ENCODE measurements at places on chromosomes 16 and 17.

- no peak for DNase-seq
Observed at GRCh38 chr17:71208111-71208704, 912.6 kb upstream of the SOX9 start.

- DNase-seq: no peak
Observed at GRCh38 chr17:29061036-29061435, 18.1 kb downstream of the PIPOX start.

DNA sequence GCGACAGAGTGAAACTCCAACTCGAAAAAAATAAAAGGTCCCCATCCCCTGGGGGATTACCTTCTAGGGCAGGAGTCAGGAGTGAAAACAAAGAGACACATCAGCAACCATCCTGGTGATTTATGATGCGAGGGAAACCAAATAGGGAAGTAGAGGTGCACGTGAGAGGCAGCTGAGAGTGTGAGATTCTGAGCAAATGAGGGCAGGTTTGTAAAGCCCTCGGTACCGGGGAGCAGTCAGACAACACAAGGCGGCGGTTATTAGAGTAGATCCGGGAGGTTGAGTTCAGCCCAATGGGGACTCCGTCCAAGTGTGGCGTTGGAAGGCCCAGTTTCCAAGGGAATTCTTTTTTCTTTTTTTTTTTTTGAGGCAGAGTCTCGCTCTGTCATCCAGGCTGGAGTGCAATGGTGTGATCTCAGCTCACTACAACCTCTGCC lies 7.4 kb upstream of the ARMC7 start:
- peak; percentile 38 for DNase-seq

DNA sequence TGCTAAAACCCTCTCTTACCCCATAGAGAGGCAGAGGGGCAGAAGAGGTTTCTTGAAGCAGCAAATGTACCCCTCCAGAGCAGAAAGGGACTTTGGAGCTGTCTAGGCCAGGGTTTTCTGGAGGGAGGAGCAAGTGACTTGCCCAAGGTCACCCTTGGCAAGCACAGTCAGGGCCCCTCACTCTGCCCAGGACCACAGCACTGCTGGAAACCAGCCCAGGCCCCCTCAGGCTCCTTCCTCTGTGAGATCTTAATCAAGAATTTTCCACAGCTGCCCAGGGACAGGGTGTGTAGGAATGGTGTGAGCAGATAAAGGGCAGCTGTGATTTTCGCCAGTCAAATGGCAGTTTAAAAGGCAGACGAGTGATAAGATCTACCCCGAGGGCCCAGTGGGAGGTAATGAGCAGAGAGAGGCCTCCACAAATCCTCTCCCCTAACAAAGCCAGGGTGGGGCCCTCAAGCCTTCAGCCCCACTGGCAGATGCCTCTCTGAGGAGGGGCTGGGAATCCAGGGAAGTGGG lies 3.9 kb upstream of the SLC12A3 start:
- DNase-seq: no peak

GRCh38 chr17:82788206-82789001 lies 36.5 kb downstream of the TBCD start:
- no peak for DNase-seq

DNA sequence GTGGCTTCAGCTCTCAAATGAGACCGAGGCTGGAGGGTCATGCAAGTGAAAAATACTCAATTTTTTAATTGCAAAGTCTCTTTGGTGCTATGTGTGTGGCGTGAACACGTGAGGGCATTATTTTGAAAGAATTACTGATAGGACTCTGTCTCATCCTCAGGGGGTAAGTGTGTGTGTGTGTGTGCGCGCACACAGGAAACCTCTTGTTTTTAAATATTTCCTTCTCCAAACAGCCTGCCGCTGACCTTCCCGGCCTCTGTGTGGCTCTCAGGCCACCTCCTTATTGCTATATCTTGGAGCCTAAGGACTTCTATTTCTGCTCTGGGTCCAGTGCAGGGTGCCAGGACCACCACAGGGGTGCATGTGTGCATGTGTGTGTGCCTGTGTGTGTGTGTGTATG lies 99.7 kb downstream of the CMIP start:
- DNase-seq: no peak

DNA sequence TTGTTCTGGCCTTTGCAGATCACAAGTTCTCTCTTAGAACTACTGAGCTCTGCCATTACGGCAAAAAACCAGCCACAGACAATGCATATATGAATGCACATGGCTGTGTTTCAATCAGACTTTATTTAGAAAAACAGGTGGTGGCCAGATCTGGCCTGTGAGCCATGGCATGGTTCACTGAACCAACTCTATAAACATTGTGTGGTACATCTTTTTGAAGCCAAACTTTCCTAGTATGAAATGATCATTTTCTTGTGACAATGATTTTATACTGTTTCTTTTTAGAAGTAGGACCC lies 65.9 kb upstream of the AMZ2 start:
- DNase-seq: no peak

DNA sequence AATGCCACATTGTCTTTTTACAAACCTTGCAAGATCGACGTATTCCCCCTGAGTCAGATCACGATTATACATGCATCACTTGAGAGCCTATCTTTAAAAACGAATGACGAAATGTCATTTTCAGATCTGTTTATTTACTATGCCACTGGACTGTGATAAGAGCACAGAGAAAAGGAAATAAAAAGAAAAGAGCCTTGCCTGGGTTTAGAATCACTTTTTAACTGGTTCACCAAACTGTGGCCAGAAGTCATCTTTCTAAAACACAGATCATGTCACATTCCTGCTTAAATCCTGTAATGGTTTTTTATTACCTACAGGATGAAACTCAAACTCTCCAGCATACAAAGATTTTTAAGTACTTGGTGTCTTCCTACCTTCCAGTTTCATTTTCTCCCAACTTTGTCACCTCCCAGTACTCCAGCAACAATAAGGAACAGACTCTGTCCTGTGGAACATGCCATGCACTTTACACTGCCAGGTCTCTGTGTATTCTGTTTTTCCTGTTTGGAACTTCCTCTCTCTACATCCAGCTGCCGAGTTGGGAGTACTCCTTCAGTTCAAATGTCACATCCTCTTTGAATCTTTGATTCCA lies 91.5 kb downstream of the SNX11 start:
- no peak for DNase-seq

DNA sequence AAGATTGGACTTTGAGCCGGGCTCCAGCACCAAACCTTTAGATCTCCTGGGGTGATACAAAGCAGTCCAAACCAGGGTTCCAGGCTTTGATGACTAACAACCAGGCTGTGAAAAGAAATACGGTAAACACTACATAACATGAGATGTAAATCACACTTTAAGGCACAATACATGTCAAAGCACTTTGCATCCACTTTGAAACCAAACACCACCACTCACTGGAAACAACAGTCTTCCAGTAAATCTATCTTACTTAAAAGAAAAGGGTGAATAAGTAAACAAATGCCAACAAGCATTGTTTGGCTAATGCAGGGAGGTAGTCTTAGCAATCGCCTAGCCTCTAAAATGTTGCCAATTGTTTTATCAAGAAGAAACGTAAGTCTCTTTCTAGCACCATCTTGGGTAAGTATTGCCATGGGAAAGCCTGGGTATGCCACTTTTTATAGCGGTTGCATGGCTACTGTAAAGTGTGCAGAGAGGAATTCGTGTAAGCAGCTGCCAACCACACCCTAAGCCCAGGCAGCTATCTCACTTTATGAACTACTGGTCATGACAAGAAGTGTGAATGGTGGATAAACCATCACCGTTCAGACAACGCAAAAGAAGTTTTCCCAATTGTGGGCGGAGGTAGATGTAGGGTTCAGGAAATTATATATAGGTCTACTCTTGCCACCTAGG lies 267.4 kb upstream of the PSMD7 start:
- no peak for DNase-seq

DNA sequence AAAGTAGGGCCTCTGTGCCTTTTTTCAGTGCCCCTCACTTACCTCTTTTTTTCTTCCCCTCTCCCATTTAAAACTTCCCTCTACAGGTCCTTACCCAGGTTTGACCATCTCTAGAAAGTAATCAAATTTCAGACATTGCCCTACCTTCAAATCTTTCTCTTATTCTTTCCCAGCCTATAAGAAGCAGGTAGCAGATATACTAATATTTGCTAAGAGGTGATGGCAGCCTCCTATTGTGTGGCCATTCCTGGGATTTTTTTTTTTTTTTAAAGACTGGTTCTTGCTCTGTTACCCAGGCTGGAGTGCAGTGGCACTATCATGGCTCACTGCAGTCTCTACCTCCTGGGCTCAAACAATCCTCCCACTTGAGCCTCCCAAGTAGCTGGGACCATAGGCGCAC lies 111.1 kb upstream of the HAS3 start:
- DNase-seq: no peak

DNA sequence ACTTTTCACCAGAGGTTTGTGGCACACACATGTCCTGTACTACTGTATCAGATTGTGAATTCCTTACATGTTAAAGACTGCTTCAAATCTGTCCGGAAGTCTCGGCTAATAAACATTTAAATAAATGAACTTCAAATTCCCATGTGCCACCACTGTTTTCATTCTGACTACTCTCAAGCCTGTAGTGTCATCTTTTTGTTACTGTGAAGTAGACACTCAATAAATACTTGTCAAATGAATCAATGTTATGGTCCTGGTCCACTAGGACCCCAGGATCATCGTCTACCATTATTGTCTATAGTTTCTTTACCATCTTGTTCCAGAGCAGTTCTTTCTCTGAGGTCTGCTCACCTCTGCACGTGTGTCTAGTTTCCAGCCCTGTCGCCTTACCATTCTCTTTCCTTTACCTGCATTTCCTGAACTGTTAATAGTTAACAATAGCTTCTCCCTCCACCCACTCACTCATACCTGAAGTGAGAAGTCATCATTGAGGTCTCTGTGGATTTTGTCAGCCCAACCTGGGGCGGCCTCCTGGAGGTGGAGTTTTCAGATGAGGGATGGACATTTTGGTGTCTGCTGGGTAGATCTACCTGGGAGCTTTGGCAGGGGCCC lies 333.0 kb downstream of the SEC14L1 start:
- no peak for DNase-seq

DNA sequence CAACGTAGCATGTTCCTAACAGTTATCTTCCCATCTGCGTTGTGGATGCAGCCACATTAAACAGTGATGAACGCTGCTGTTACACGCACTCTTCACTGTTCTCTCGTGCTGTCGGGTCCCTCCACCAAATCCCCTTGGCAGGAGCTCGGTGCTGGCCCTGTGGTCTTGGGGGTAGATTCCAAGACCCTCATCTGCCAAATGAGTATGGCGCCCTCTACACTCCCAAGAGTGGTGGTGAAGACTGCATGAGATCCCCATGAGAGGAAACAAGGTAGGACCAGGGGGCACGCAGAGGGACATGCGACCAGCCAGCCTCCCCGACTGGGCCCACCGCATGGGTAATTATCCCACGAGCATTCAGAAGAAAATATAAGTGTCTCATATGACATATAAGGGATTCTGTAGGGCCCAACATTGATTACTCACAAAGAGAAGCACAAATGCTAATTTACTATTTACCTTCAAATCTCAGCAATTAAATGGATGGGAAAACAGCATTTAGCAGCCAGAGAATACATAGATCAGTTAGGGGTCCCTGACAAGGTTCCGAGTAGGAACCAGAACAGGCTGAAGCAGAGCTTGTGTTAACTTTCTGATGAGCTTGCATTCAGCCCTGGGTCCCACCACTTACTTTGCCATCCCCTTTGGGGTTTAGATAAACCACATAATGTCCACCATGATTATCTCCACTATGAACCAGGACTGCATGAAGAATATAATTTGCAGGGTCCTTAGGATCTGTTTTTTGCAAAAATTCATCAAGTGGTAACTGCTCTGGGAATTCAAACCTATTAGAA lies 23.8 kb downstream of the LITAFD start:
- no peak for DNase-seq

- no peak for DNase-seq
Observed at GRCh38 chr16:49775018-49775417, 80.9 kb downstream of the ZNF423 start.

DNA sequence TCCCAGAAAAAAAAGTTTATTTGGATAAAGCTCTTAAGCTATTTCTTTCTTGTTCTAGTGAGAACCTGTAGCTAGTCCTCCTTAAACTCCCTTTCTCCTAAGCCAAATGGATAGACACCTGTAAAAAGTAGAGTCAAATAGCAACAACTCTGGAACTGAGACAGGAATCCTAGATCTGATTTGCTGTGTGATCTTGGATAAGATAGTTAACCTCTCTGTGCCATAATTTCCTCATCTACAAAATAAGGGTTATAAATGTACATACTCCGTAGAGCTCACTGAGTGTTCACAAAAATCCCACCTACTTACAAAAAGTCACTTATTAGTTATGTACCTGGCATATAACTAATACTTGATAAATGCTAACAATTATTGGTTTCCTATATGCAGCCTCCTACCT lies 270.3 kb downstream of the ABCC12 start:
- no peak for DNase-seq

- DNase-seq: no peak
Observed at GRCh38 chr16:64950731-64951130, 171.1 kb downstream of the CDH11 start.

- no peak for DNase-seq
Observed at GRCh38 chr17:65027305-65027704, 29.2 kb downstream of the GNA13 start.

DNA sequence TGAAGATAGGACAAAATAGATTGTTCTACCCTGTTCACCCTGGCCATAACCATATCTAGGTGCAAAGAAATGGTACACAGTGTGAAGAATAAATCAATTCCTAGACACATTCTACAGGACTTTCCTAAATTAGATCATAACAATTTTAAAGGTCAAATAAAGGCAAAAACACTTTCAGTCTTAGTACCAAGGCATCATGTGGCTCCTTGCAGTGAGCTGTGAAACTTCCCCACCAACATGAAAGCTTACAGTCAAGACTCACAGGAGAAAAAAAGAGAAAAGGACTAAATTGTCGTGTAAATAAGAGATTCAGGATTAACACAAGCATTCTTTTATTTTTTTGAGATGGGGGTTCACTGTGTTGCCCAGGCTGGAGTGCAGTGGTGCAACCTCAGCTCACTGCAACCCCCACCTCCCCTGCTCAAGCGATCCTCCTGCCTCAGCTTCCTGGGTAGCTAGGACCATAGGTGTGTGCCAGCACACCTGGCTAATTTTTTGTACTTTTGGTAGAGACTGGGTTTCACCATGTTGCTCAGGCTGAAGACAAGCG lies 14.2 kb downstream of the NSMCE1 start:
- DNase-seq: no peak

GRCh38 chr16:66549284-66550131 lies at the start of gene TK2:
Gene TK2 (minus strand): TSS chr16:66550122. CDS start chr16:66550061, 61 bp downstream.
- peak; percentile 63 for DNase-seq

All from RPMI8226 (cell line).